ENCODE measurements at places on chromosomes 7 and 10.

DNA sequence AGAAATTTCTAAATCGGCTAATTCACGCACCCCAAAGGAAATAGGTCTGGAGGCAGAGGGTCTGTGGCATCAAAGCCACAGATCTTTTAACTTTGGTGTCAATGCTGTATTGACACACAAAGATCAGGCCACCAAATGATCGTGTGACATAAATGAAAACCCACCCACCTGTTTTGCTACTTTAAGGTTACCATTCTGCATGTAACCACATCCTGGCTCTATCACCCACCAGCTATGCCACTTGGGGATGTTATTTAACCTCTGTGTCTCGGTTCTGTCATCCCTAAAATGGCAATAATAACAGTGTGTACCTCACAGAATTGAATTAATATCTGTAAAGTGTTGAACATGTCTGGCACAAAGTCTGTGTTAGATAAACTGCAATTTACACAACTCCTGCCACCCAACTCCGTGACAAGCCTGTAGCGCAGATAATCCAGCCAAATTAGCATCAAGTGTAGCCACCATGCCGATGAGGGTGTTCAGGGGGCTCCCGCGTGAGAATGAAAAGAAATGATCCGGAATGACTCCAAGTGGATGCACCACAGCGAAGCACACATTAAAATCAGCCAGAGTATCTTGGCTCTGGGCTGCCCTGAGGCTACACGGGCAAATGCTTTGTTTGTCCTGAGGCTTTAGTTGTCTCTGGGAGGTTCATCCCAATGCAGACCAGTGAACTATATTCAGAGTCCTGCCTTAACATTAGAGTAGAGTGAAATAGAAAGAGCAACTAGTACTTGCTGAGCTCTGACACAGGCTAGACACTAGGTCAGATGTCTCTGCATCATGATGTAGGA, 158.4 kb upstream of the NEBL start:
- DNase-seq, result no peak

GRCh38 chr7:18041191-18041590, 13.5 kb upstream of the PRPS1L1 start:
- DNase-seq, result no peak

GRCh38 chr7:156121434-156121833, 309.2 kb upstream of the SHH start:
- DNase-seq, result no peak

DNA sequence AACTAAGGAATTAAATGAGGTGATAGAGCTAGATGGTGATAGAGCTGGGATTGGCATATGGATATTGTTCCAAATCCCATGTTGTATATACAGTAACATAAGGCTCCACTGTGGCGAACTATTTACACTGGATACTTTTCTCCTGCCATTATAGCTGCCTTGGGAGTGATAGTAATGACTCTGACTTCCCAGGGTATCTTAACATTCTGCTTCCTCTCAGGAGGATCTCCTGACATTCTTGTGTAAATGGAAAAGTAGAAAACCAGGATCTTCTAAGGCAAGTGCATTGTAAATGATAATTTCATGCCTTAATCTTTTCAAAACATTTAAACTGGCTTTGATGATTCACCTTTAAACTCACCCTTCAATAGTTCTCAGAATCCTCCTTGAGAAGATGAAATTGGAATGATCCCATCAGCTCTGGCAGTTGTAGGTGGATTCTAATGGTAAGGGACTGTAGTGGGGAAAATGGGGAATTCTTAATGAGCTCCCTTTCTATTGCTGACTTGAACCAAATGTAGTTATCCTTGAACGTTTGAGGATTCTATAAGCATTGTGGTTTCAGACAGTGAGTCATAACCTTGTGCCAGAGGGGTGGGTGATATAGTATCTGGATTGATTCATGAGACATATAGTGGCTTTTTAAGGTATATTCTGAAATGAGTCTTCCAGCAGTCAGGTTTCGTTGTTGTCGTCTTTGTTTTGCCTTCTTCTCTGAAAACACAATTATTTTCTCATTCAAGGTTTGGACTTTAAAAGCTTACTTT, 450.0 kb downstream of the SUGCT start:
- no peak for DNase-seq

DNA sequence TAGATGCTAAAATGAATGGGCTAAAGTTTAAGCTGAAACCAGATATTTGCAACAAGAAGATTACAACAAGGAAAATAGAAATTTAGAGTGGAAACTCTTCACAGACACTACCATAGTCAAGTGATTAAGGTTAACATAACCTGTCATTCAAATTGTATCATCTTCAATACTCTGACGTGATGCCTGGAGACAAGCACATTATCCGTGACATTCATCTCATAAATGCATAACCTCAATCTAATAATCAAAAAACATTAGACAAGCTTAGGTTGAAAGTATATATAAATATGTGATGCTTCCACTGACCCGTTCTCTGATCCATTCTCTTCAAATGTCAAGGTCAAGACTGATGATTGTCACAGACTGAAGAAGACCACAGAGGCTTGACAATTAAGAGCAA, 263.8 kb upstream of the MEOX2 start:
- no peak for DNase-seq

- no peak for DNase-seq
Observed at GRCh38 chr10:103448746-103449145, 3.4 kb downstream of the CALHM2 start.

- no peak for DNase-seq
Observed at GRCh38 chr10:132891368-132891767, 51.0 kb downstream of the CFAP46 start.

GRCh38 chr7:70645876-70646351, 486.0 kb upstream of the GALNT17 start:
- DNase-seq, result no peak

DNA sequence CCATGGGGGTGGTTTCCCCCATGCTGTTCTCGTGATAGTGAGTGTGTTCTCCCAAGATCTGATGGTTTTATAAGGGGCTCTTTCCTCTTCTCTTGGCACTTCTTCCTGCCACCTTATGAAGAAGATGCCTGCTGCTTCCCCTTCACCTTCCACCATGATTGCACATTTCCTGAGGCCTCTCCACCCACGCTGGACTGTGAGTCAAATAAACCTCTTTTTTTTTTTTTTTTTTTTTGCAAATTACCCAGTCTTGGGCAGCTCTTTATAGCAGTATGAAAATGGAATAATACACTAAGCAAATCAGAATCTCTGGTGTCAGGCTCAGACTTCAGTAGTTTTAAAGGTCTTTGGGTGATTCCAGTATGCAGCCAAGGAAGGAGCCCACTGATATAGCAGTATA, 28.2 kb downstream of the TAS2R41 start:
- DNase-seq, result no peak

- DNase-seq, result no peak
Observed at GRCh38 chr10:121078036-121078435, 226.9 kb downstream of the WDR11 start.
